ENCODE measurements at places on chromosomes 3 and 15. TPM values are rescaled to one million over a fixed set of nuclear protein-coding genes. Genes with fewer than 3 reads are reported as not detected.

DNA sequence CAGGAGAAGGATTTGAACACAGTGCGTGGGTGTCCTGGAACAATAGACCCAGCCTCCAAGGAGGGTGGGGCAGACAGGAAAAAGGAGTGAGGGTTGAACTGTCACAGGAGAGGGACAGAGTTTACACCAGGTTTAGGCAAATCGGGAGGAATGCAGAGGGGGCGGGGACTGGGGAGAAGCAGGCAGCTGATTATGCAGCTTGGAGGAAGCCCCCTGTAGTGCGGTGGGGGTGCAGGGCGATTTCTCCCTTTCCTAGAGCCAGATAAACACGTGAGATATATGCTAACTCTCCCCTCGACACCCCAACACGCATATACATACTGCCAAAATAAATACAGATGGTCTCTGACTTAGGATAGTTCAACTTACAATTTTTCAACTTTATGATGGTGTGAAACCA is 108.6 kb upstream of the PRR20G start:
- DNase-seq: no peak

The MFGE8 gene
- total RNA-seq: 40.0 TPM

- DNase-seq: no peak
Measured at GRCh38 chr15:67033012-67033411, 32.4 kb upstream of the SMAD3 start.

DNA sequence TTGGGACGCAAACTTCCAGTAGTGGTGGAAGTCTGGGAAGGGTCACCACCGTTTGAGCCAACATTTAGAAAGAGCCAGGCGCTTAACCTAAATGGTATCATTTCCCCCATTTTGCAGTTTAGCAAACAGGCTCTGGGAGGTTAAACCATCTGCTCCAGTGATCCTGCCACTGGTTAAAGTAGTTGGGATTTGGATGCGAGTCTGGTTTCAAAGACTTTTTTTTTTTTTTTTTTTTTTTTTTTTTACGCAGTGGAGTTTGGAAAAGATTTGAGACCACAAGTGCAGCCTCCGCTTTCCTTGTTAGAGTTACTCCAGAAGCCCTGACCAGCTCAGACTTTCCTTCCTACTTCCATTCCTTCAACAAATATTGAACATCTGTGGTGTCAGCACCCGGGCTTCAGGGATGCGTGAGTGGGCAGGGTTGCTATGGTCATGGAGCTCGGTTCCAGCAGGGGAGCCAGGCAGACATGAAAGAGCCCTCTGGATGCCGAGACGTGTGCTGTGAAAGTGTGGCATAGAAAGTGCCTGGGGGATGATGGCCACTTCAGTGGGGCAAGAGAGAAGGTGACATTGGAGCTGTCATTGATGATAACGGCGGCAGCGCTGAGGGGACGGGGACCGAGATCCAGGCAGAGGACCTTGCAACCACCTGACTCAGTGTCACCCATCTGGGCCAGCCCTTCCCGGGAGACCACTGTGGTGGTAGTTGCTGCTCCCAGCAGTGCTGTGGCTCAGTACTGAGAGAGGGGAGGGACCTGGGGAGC is 1.1 kb upstream of the RNU6-1 start:
- DNase-seq: peak; percentile 23

DNA sequence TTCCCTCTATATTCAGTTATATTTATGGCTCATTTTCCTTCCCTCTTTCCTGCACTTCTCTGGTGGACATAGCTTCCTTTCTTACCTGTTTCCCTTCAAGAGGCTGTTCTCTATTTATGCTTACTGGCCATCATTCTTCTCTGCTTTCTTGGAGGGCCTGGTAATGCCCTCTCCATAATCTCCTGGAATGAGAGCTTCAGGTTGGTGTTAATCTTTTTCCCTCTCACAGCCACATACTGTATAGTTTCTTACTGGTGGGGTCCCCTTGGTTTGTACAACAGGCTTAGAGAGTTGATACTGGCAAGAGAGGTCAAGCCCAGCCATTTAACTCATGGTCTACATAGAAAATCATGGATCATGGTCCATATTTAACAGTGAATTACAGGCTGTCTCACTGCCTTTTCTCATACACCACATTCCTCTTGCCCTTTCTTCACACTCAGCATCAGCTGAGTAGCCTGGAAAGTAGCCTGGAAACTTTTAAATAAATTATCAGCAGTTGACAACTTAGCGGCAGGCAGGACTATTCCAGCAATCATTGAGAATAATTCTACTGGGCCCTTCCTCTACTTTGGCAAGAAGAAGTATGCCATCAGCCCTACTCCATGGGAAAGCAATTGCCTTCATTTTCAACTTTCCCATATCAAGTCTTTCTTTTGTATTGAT is 38.0 kb upstream of the DPH6 start:
- DNase-seq: no peak

DNA sequence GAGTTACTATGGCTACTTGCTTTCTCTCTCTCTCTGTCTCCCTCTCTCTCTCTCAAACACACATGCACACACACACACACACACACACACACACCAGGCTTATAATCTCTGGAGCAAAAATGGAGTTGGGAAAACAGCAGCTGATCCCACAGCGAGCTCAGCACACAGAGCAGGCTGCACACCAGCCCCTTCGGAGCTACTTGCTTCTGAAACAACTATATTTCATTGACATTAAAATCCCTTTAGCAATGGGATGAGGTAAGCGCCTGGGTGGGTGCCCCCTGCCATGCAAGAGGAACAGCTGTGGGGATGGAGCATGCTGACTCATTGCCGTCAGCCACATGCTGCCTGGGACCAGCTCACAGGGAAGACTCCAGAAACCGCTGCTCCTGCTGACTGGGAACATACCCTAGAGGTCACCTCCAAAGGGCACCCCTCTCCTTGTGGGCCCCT is 45.7 kb downstream of the B3GNT5 start:
- peak; percentile 95 for DNase-seq
